ENCODE measurements at places on chromosomes 3 and 15. TPM values are rescaled to one million over a fixed set of nuclear protein-coding genes. Genes with fewer than 3 reads are reported as not detected.

FAM43A gene
- 13.1 TPM for total RNA-seq

TRH gene
- total RNA-seq = not detected

CHRD gene
- total RNA-seq = 2.6 TPM

TMCO5A gene
- not detected for total RNA-seq

ZKSCAN7 gene
- 9.0 TPM for total RNA-seq

IGSF11 gene
- 0.44 TPM for total RNA-seq

ST3GAL6 gene
- total RNA-seq = 0.99 TPM

SLC22A13 gene
- total RNA-seq = 1.2 TPM

TM4SF18 gene
- total RNA-seq = 0.44 TPM
